ENCODE measurements at places on chromosomes 5 and 9.

- DNase-seq: no peak
Observed at GRCh38 chr5:156526081-156526925, 199.3 kb downstream of the SGCD start.

DNA sequence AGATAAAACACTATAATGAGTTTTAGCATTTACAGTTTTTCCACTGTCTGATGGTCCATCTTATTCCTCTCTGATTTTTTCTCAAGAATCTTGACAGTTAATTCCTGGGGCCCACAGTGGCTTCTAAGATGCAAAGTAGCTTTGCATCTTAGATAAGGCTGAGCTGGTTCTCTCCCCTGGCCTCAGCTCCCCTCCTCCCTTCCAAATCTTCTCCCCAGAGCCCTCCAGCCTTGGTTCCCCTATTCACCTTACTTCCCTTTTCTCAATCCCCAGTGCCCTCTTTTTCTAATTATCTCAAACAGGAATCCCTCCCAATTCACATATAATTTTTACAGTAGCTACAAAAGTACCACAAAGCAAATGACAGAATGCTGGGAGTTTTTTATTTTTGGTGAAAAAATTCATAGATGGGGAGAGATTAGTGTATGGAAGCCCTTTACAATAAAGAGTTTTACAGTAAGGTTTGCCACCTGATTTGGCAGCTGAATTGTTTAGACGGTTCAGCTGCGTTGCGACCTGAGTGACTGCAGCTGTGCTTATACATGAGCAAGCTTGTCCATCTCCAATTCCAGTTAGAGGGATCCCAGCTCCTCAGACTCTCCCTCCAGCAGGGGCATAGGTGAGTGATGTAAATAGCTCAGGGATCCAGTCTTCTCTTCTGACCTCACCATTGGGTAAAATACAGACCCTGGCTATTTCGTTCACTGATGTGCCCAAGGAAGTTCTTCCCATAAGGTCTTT is 51.4 kb upstream of the CKMT2 start:
- DNase-seq: no peak

GRCh38 chr5:14429101-14430050 is 152.2 kb upstream of the OTULINL start:
- no peak for DNase-seq

- DNase-seq: peak; percentile 87
Observed at GRCh38 chr5:177455036-177455660, 8.5 kb downstream of the PRR7 start.

- DNase-seq: no peak
Observed at GRCh38 chr5:983238-983524, 25.4 kb upstream of the NKD2 start.

GRCh38 chr5:148437249-148437648 is 53.5 kb downstream of the FBXO38 start:
- no peak for DNase-seq

DNA sequence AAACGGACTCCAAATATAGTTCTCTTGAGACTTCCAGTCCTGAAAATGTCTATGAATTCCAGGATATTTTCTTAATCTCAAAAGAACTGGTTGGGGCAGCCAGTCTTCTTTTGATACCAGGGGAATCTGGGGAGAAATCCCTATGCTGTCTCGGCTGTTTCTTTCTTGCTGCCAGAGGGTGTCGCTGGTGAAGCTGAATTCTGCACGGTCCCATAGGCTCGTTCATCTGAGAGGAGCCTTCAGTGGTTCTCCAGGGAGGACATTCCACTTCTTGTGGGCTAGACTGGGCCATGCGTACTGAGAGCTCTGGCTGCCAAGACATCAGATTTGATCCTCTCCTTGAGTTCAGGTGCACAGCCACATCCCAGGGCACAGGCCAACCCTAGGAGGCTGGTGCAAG is 155.0 kb upstream of the CLINT1 start:
- DNase-seq: no peak

GRCh38 chr9:93475856-93476255 is 22.5 kb upstream of the FAM120AOS start:
- no peak for DNase-seq

GRCh38 chr9:2857564-2858198 is 13.8 kb upstream of the PUM3 start:
- peak; percentile 36 for DNase-seq

GRCh38 chr5:149824846-149825245 is 94.7 kb downstream of the PPARGC1B start:
- DNase-seq: no peak

GRCh38 chr5:79829260-79829659 is 139.6 kb downstream of the CMYA5 start:
- no peak for DNase-seq

GRCh38 chr5:174384509-174384947 is 339.0 kb downstream of the NSG2 start:
- DNase-seq: no peak

- DNase-seq: no peak
Observed at GRCh38 chr5:122316656-122317055, 4.6 kb downstream of the SNCAIP start.

- no peak for DNase-seq
Observed at GRCh38 chr9:81893929-81894328, 34.3 kb upstream of the SPATA31D4 start.

DNA sequence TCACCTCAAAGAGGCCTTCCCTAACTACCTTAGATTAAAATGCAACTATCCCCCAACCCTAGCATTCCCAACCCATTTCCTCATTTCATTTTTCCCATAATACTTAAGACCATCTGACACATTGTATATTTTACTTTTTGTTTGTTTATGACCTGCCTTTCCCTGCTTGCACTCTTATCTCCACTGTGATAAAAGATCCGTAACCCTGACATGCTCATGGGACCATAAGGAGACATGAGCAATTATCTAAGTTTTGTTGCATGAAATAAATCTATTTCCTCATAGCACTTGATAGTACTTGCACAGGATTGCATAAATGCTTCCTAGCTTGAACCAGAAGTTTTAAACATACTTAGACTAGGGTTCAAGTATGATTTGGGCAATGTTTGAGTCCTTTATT is 323.7 kb downstream of the NPR3 start:
- no peak for DNase-seq

DNA sequence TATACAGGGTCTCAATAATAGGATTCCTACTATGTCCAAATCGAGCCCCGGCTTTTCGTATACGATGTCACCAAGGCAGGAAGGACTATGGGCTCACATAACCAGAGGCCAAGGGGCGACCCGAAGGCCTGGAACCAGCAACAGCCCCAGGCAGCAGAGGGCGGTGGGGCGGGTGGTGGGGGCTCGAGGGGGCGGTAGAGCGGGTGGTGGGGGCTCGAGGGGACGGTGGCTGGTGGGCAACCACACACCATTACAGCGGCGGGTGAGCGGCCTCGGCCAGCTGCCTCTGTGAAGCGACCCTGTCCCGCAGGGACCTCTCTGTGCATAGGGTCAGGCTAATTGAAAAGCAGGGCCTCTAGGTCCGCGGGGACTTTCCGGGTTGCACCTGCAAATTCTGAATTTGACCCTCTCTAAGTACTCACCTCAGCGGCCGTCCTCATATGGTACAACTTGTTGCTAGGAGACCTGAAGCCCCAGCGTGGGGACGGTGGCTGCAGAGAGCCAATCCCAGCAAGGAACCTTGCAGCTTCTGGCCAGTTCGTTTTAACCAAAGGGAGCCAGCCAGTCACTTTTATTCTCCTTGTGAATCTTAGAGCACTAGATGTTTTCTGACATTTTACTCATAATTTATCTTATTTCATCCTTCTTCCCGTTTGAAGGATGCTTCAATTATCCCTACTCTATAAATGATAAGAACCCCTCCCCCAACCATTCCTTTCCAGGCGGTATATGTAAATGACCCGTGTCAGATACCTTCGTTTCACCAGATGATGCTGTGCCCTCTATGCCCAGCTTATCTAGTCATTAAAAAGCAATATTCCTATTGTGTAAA is at the start of gene NME5:
NME5 (minus strand) TSS at position 480 of the 832 bp plus-strand sequence. CDS start 648 bp downstream, outside the sequence.
- no peak for DNase-seq

DNA sequence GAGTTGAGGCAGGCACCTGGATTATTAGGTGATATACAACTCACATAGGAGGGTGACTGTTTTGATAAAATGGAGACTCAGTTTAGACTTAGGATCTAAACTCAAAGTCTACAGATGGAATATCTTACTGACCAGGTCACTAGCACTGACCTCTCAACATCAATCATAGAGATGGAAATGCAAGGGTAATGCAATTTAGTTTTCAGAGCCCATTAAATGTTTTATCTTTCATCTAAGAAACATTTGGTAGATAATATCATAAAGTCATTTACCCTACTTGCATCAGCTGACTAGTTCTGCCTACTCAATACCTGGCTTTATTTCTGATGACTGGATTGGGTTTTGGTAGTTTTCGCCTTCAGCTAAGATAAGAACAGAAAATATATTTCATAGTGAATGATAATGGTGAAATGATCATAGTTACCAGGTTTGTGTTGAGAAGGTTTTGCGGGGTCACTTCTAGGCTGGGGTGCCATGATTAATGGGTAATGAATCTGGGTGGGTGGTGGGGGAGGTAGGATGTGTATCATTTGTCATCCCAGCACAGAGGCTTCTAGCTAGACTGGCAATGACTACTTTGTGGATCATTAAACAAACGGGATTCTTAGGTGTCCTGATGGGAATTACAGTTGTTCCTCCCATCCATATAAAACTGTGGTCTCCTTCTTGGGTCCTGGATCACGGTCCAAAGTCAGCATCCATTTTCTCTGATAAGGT is 173.4 kb downstream of the PPP2R2B start:
- no peak for DNase-seq

DNA sequence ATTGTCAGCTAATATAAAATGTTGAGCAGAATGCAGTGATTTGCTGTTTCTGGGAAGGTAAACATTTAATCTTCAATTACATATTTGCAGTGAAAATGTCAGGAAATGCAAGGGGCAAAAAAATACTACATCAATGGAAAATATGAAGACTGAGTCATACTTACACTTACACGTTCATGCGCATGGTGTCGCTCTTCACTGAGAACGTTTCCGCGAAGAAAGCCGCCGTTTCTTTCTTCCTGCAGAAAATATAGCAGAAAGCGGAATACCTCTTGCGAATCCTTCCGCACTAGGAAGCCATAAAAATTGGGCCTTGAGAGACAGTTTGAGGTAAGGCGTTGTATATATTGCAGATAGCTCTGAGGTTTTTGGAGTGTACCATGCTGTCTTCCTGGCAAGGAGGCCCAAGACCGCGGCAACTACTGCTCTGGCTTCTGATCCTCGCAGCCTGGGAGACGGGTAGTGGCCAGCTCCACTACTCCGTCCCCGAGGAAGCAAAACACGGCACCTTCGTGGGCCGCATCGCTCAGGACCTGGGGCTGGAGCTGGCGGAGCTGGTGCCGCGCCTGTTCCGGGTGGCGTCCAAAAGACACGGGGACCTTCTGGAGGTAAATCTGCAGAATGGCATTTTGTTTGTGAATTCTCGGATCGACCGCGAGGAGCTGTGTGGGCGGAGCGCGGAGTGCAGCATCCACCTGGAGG is at the start of gene PCDHA13:
PCDHA13 (plus strand) TSS at position 236 of the 702 bp plus-strand sequence; CDS start at position 381, 145 bp downstream.
- no peak for DNase-seq

- no peak for DNase-seq
Observed at GRCh38 chr5:40376566-40376965, 303.1 kb upstream of the PTGER4 start.

- DNase-seq: no peak
Observed at GRCh38 chr5:125348936-125349831, 602.7 kb upstream of the ZNF608 start.

- DNase-seq: no peak
Observed at GRCh38 chr5:128671943-128672342, 133.9 kb upstream of the FBN2 start.

GRCh38 chr5:142053426-142054151 is 40.8 kb upstream of the GNPDA1 start:
- no peak for DNase-seq

- DNase-seq: no peak
Observed at GRCh38 chr5:39158127-39158593, 61.2 kb downstream of the FYB1 start.

DNA sequence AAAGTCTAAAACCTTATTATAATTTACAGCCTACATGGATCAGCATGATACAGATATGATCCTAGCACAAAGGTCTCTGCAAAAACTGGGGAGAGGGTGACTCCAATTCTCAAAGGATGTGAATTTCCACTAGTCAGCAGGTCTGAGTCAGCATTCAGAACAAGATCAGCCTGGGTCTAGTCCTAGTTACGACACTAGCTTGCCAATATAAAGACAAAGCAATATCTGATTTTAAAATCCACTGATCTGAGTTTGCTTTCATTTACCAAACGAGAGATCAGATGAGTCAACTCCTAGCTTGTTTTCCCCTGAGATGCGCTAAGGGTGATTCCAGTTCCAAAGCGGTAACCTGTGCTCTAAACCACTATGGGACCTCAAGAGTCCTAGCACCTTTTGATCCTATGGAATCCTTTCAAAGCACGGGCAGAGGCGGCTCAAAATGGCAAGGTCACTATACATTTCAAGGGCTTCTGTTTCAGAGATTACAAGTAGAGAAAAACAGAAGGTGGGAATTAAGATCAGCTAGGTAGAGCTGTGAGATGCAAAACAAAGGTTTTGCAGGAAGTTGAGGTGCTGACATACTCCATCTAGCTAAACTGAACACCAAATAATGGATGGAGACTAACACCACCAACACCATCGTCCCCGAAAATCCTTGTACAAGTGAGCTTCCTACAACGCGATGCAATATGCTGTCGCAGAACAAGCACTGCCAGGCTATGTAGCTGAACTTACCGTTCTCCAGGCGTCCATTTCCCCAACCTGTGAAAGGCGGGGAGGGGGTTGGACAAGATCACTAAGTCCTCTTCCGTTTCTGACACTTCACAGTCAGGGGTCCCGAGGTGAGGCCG is 906 bp downstream of the SLC25A51 start:
- no peak for DNase-seq

DNA sequence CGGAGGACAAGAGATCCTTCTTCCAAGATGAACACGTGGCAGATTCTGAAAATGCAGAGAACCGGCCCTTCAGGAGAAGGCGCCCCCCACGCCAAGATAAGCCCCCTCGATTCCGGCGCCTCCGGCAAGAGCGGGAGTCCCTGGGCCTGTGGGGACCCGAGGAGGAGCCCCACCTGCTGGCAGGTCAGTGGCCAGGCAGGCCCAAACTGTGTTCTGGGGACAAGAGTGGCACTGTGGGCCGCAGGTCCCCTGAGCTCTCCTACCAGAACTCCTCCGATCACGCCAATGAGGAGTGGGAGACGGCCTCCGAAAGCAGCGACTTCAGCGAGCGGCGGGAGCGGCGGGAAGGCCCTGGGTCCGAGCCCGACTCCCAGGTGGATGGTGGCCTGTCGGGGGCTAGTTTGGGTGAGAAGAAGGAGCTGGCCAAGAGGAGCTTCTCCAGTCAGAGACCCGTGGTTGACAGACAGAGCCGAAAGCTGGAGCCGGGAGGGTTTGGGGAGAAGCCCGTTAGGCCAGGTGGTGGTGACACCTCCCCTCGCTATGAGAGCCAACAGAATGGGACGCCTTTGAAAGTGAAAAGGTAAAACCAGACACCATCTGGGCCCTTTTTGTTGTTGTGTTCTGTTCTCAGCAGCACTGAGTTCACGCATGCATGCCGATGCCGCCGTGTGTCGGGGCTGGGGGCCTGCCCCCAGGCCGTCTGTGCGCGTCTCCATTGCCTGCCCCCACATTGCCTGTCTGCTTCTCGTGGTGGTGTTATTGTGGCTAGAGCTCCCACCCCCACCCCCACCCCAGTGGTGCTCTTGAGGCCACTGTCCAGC is 26.6 kb upstream of the POMT1 start:
- no peak for DNase-seq

- DNase-seq: peak; percentile 63
Observed at GRCh38 chr9:124774129-124774978, 2.6 kb upstream of the OLFML2A start.
